ENCODE measurements at places on chromosomes 3 and 15.

DNA sequence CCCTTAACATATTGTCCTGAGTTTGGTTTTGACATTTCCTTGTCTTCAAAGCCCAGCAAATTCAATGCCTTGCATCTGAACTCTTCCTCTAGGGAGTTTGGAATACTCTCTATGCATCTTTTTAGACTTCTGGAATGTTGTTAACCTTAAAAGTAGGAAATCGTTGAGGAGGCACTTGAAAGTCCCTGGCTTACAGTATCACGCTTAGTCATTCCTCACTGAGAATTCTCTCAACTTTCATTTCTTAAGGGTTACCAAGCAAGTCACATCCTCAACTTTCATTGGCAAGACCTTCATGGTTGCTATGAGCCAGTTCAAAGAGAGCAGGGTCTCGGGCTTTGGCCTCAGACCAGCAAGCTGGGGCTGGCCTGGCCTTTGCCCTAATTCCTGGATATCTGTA is 89.9 kb downstream of the ASB7 start:
- DNase-seq, result no peak

GRCh38 chr15:54803134-54803808 is 393.5 kb downstream of the RSL24D1 start:
- no peak for DNase-seq

GRCh38 chr15:29533647-29534046 is 264.0 kb upstream of the NSMCE3 start:
- no peak for DNase-seq

DNA sequence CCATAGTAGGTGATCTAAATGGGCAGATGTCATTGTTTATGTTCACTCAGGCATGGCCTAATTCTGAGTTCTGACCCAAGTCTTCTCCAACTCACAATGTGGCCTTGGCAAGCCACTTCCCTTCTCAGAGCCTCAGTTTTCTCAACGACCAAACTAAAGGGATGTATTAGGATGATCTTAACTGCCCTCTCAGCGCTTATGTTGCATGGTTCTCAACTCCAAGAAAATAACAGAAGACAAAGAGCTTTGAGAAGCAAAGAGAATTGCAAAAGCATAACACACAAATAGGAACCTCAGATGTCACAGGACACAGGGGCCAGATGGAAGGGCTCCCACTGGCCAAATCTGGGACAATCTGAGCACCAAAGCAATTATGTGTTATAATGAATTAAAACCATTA is 8.6 kb downstream of the RHCG start:
- no peak for DNase-seq

DNA sequence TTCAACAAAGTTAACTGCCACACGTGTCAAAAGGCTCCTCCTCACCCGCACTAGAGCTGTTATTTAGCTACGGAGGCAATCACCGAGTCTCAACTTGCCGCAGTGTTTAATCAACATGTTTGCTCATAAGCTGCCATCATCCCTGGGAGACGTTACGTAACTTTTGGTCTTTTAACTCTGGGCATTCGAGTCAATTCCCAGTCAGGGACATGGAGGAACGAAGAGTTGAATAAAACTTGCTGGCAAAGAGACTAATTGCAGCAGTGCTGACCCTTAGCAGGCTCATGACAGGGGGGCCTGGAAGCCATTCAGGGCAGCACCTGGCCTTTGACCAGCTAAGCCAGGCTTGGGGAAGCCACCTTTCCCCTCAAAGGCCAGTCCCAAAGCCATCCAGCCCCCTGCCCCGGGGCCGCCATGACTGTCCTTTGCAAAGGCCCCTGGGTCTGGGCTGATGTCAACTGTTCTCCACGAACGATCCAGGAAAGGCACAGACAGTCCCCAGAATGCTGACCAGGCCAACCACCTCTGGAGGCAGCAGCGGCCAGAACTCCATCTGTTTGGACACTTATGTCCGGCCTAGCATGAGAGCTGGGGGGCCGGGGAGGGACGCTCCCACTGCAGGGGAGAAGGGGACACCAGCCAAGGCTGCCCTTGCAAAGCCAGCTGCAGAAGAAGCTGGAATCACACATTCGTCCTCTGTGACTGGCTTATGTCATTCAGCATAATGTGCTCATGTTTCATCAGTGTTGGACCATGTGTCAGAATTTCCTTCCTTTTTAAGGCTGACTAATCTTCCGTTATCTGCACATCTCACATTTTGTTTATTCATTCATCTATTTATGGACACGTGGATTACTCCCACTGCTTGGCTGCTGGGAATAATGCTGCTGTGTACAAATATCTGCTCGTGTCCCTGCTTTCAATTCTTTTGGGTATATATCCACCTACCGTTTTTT is 43.7 kb downstream of the PCSK6 start:
- no peak for DNase-seq

DNA sequence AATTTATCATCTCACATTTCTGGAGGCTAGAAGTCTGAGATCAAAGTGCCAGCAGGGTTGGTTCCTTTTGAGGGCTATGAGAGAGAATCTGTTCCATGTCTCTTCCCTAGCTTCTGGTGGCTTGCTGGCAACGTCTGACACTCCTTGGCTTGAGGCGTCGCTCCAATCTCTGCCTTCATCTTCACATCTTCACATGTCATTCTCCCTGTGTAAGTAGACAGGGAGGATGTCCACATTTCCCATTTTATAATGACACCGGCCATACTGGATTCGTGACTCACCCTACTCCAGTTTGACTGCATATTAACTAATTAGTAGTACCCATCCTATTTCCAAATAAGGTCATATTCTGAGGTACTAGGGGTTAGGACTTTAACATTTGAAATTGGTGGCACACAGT is 17.5 kb upstream of the ARHGAP31 start:
- no peak for DNase-seq

- DNase-seq, result no peak
These were observed 63.4 kb downstream of the CYP19A1 start for GRCh38 chr15:51274956-51275355.

DNA sequence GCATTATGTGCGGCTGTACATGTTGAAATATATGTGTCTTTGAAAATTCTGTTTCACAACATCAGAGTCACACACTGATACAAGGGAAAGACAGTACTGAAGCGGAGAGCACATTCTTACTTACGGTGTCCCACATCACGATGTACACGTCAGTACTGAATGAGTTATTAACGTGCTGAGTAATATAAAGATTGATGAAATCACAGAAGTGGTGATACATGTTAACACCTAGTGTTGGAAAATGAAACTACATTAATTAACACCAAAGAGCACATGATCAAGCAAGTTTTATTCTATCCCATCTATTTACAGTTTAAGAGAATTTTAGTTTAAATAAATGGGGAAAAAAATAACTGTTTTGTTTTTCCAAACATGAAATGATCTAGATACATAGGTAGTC is 15.6 kb downstream of the EOGT start:
- DNase-seq, result no peak

DNA sequence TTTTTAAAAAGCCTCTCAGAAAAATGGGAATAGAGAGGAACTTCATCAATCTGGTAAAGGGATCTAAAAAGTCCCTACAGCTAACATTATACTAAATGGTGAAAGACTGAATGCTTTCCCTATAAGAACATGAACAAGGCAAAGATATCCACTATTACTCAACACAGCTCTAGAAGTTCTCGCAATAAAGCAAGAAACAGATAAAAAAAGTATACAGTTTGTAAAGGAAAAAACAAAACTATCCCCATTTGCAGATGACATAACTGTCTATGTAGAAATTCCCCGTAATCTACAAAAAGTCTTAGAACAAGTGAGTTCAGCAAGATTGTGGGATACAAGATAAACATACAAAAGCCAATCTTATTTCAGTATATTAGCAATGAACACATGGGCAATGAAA is 15.4 kb downstream of the EDC3 start:
- no peak for DNase-seq

GRCh38 chr3:15223685-15224572 is 17.9 kb downstream of the CAPN7 start:
- DNase-seq, result no peak

GRCh38 chr3:152245498-152246170 is 23.1 kb upstream of the MBNL1 start:
- DNase-seq, result no peak

DNA sequence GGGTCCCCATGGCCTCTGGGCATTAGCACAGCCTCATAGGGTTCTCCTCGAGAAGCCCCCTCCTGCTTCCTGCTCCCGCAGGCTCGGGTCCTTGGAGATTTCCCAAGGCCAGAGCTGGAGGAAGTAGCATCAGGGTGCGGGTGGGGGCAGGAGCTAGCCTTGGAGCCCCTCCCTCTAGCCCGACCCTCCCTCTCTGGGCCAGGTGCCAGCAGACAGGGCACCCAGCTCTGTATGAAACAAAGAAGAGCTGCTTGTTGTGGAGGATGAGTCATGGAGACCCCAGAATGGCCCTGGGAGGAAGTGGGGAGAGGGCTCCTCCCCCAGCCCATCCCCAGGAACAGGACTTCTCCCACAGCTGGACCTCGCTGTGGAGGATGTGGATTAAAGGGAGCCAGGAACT is 29.2 kb downstream of the EPHB3 start:
- DNase-seq, result no peak

GRCh38 chr15:75830910-75831805 is 12.1 kb upstream of the UBE2Q2 start:
- no peak for DNase-seq

GRCh38 chr3:67550541-67550940 is 103.9 kb downstream of the SUCLG2 start:
- no peak for DNase-seq

- DNase-seq, result no peak
These were observed 181.7 kb downstream of the BBX start for GRCh38 chr3:107704477-107704876.

- DNase-seq, result no peak
These were observed 40.4 kb downstream of the EBLN2 start for GRCh38 chr3:73101881-73102280.

- DNase-seq, result no peak
These were observed 441.0 kb downstream of the TUSC7 start for GRCh38 chr3:117150628-117151027.

DNA sequence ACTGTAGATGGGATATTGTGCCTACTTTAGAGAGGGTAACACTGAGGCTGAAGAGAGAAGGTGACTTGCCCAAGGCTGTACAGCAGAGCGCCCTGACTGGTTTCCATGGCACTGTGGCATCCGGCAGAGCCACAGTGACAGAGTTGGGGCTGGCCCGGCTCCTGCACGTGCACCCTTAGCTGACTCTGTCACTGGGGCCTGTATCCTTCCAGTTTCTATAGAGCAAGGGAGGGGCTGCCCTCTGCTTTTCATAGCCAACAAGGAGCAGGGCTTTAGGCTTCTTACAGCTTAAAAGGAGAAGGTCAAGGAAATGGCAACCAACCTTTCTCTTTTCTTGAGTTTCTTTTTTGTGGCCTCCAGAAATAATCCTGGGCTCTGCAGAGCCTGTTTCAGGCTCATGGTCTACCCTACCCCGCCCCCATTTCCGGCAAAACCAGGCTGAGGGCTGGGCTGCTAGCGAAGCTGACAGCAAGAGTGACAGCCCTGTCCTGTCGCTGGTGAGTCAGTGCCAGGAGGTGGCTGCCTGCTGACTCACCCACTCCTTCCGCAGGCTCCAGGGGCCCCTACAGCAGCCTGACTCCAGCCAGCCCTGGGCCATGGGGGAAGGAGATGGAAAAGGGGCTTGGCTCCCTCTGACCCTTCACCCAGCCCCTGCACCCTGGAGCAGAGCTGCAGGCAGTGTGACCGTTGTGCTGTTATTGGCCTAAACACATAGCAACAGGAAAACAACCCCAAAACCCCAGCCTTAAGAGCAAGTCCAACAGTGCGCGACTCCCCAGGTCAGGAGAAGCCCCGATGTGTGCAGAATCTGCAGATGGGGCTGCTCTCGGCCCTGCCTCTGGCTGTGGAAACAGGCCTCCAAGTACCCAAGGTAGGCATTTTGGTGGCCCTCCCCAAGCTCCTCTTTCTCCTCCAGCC is 29.8 kb downstream of the SLC6A6 start:
- peak; percentile 84 for DNase-seq

GRCh38 chr15:51533672-51534398 is 88.7 kb downstream of the DMXL2 start:
- no peak for DNase-seq

DNA sequence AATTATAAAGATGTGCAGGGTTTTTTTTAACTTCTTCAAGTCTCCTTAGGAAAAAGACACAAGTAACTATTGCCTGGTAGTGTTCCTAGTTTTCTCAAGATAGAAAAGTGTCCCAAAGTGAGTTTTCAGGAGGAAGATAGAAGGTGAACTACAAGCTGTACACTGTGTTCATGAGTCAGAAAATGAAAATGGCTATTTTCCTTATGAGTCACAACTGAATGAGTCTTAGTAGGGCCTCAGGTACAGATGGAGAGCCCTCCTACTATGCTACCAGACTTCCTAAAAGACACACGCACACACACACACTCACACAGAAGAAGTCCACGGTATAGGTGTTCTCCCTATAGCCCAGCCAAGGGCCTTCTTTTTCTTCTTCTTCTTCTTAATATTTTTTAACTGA is 3.1 kb downstream of the MYO1E start:
- DNase-seq, result no peak

GRCh38 chr3:133905376-133905775 is 9.7 kb upstream of the RAB6B start:
- no peak for DNase-seq

- no peak for DNase-seq
These were observed 8.6 kb downstream of the OXSR1 start for GRCh38 chr3:38173834-38174418.

DNA sequence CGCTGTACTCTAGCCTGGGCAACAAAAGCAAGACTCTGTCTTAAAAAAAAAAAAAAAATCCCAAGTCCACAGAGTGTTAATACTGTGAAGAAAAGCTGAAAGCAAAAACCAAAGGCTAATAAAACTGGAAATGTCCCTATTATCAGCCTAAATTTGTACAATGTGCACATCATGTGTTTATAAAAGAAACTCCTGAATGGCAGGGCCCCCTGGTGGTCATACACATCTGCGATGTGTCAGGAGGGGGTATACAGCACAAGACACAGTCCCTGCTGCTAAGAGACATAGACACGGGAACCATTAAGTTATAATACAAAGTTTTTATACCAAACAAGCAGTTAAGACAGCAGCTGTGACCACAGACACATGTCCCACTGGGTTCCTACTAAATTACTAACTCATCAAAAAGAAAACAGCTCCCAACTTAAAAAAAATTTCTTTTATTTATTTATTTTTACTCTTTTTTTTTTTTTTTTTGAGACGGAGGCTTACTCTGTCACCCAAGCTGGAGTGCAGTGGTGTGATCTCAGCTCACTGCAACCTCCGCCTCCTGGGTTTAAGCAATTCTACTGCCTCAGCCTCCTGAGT is 31.0 kb downstream of the IDH2 start:
- DNase-seq, result peak; percentile 67

GRCh38 chr3:12187448-12188327 is 29.0 kb upstream of the TIMP4 start:
- DNase-seq, result no peak

- DNase-seq, result no peak
These were observed 71.0 kb downstream of the NTRK3 start for GRCh38 chr15:88185584-88185983.
